ENCODE measurements at places on chromosomes 1 and 21.

DNA sequence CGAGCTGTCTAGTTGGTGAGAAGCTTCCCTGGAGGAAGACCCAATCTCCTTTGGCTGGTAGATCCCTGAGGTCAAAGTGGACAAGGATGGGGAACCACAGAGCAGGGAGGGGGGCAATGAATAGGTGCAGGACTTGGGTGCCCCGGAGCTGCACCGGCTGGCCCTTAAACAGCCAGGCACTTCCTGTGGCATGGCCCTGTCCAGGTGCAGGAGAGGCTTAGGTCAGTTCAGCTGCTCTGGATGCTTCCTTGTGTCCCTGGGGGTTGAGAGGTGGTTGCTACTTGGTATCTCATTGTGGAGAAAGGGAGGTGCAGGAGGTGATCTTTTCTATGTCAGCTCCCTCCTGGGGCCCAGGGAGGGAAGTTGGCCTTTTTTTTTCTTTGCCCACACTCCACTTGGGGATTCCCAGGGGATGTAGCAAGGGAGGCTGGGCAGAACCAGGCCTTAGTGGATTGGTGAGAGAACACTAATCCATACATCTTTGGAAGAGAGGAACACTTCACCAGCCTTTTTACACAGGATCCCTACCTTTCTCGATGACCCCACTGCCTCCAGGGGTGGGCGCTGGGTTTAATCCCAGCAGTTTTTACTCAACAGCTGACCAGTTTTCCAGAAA is 1.2 kb upstream of the ST3GAL3 start:
- DNase-seq = no peak

GRCh38 chr1:32972814-32973428 is 8.3 kb upstream of the RNF19B start:
- no peak for DNase-seq

- no peak for DNase-seq
These were observed 69.2 kb upstream of the WLS start for GRCh38 chr1:68301471-68302001.

DNA sequence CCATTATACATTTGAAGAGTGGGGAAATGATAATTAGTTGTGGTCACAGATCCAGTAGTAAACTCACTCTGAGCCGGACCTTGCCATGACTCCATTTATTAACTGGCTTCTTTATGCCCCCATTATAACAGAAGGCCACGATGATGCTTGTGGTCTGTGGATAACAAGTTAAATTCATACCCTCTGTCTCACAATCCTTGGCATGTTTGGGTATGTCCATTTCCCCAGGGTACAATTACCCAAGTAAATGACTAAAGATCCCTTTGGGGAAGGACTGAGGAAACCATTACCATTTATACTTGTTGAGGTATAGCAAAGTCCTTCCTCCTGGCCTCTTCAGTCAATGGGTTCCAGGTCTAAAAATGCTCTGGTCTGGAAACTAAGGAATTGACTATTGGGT is 7.3 kb upstream of the USP1 start:
- no peak for DNase-seq

DNA sequence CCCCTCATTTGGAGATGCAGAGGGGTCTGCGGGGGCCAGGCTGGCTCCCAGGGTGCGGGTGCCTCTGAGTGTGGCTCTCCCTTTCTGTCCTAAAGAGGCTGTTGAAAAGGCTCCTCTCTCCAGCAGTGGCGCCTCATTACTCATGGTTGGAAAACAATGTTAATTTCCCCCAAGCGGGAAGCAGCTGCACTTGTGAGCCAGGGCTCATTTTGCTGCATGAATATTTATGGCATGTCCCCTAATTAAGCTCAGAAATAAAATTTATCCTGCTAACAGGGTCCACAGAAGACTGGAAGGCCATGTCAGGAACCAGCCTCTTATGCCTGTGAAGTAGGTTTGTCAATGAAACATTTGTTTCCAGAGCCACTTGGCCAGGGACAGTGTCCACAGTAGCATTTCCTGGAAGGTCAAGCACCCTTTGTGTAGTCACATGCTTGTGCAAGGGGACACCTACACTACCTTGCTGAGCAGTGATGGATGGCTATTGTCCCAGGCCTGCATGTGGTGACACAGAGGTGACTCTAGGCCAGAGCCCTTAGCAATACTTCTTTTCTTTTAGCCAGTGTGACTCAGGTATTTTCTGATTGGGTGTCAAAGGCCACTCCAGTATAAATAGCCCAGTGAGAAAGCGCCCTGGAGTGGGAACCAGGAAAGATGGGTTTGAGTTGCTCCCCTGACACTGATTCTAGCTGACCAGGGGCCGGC is 259.0 kb downstream of the FOXD2 start:
- DNase-seq = no peak
